Hepatocyte (in vitro differentiated cells): ENCODE measurements at places on chromosomes 5 and 9. TPM values are rescaled to one million over a fixed set of nuclear protein-coding genes. Genes with fewer than 3 reads are reported as not detected.

The OR1Q1 gene
- not detected in 2 replicates for polyA plus RNA-seq

DNA sequence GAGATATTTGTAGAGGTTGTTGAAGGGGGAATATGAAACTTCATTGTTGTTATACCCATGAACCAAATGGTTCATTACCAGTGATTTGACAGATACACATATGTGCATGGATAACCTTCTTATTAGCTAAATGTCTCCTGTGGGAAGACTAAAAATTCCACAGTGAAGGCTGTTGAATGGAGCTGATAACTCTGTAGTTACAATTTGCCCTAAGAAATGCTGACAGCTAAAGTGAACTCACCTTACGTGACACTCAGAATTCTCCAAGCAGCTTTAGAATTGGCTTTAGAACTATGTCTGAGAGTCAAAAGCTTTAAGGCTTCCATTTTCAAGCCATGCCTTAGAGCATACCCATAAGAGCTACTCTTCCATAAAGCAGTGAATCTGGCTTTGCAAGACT is 276.9 kb downstream of the PRELID2 start:
- DNase-seq, result no peak

DNA sequence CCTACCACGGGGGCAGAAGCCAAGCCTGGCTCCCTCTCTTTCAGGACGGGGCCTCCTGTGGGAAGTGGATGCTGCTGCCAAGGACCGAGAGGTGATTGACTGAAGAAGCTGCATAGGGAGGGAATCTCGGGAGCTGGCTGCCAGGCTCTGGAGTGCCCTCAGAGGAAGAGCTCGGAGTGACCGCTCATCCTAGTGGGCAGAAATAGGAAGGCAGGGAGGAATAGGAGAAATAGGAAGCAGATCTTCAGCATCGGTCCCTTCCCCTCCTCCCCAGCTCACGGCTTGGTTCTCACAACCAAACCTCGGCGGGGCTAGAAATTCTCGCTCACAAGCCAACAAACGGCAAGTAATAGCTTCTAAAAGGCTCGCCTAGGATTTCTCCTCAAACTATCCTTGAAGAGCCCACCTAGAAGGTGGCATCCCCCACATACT is 159.9 kb upstream of the RAI14 start:
- no peak for DNase-seq

GRCh38 chr5:66860199-66860975 is 264.2 kb downstream of the MAST4 start:
- DNase-seq, result no peak

GRCh38 chr9:94110821-94111252 is 26.6 kb downstream of the PTPDC1 start:
- DNase-seq, result peak; percentile 17

DNA sequence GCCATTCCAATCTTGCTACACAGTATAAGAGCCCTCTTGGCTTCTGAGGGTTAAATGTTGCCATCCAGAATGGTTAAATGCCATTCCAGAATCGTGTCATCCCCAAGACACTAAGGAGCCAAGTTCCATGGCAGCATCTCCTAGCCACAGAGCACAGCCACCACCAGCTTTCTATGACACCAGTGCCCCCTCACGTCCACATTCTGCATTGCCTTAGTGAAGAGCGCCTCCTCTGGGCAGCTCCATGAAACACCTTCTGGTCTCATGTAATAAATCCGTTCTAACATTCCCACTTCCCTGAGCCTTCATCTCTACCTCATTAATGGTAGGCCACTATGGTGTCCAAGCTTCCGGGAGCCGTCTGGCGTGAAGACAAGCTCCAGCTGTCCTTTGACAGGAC is 12.4 kb downstream of the CBY3 start:
- DNase-seq, result peak; percentile 45

DNA sequence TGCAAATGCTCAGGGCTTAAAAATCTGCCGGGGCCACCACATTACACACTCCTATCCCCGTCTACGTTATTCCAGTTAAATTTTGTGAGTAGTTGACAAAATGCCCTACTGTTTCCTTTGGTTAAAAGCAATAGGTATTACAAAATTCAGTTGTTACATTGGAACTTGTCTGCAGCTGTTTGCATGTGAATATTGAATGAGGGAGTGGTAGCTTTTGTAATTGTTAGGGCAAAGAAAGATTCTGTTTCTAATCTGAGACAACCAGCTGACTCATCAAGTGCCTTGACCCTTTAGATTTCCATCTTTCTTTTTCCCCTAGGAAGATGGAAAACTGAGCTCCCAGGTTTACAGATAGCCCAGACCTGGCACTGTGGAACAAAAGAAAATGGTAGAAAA is 30.2 kb downstream of the MAML1 start:
- DNase-seq, result no peak

GRCh38 chr5:11047030-11047429 is 286.0 kb upstream of the DAP start:
- no peak for DNase-seq
